A549 (cell line): ENCODE measurements at places on chromosomes 1 and 21. TPM values are rescaled to one million over a fixed set of nuclear protein-coding genes. Genes with fewer than 3 reads are reported as not detected.

The LCE2A gene
- polyA plus RNA-seq = not detected in 3 replicates

DNA sequence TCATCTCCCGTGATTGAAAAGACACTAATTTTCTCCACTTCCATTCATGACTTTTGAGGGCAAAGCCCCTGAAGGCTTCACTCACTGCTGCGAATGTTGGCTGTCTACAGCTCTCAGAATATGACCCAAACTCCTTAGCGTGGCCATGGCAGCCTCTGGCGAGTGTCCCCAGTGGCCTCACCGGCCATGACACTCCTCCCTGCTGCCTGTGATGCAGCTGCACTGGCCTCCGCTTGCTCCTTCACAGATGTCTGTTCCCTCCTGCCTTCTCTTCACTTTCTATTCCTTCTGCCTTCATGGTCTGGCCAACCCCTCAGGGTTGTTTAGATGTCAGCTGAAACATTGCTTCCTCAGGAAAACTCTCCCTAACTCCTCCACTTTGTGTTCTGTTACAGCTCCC, 30.8 kb upstream of the PTPRF start:
- no peak for DNase-seq

DNA sequence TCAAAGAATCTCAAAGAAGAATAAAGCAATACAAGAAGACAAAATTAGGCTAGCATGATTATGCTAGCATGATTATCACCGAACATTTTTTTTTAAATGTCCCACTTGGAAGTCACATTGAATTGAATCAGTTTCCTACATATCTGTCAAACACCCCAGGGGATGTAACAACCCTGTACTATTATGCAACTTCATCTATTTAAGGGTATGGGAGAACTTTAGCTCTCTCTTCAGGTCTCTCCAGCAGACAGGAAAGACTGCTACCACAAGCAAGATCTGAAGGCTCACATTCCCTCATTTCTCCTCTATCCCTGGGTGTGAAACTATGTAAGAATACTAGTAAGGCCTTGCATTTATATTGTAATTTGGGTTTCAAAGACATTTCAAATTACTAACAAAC, 52.8 kb downstream of the EDEM3 start:
- no peak for DNase-seq

DNA sequence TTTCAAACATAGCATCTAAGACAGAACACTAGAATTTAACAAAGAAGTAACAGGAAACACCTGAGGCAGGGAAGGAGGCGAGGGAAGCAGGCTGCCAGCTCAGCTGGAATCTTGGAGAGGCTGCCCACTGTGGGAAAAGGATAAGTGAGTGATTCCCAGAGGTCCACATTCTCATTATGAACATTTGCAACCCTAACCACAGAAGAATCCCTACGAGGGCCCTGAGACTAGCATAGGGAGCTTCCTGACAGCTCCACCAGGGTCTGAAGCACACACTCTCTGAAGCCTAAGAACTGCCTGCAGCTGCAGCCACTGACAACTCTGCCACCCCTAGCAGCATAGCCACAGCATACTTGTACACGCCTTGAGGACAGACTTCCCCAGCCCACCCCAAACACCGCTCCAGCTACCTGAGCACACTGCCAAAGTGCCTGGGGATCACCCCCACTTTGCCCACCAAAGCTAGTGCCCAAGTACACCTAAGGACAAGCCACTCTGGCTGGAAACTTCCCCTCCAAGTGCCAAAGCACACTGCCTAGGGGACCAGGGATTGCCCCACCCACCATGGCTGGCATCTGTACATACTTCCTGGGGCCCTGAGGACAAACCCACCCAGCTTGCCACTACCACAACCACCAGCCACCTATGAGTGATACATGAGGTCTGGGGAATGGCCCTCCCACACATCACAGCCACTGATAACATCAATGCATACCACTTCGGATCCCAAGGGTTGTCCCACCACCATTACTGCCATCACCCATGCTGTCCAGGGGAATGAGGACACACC, 76.6 kb upstream of the GUCA2A start:
- no peak for DNase-seq

DNA sequence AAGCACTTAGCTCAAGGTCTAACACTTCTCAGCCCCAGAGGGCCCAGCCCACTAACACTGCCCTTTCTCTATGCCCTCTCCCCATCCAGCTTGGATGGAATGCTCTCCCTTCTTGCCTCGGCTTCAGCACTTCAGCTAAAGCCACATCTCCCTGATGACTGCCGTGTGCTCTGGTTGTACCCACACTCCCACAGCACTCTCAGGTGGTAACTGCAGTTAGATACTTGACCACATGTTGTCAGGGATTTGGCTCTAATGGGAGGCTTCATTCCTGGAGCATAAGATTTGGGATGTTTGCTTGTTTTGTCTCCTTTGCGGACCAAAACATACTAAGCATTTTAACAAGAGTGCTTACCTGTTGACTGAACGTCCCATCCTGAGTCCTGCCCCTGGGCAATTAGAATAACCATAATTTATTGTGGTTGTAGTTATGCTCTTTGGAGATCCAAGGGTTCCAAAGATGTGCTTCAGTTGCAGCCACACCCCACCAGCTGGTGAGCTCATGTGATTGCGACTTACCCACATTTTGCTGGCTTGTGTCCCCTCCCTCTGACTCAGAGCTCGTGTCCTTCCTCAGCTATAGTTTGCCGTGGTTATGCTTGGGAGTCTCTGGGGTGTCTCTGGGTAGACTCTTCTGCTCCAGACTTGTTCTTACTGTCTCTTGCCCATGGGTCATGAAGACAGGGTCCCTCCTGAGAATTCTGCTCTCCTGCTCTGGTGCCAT, 7.7 kb upstream of the SLC26A9 start:
- no peak for DNase-seq

- no peak for DNase-seq
These were observed at the start of gene LRRC7 for GRCh38 chr1:69567652-69568420. Gene LRRC7, plus strand, starts transcription at chr1:69567922. Its CDS starts 718 bp downstream, at chr1:69568640.

DNA sequence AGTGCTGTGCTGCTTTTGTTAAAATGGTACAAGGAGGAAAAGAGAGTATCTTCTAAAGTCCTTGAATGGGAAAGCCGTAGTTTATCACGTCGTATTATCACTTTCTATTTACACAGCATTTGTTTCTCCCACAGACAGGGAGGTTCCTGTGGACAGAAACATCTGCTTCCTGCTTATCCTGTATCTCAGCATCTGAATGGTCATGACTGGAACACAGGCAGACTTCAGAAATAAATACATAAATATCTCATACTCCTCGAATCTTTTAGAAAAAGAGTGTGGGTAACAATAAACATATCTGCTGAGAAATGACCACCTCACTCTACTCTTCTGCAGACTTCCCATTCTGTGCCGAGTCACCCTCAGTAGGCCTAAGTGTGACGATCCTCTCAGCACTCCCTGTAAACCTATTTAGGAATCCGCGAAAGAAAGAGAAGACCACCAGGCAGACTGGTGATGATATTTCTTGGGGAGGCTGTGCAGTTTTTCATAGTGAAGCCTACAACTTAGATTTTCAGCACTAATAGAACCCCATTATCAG, 393.5 kb downstream of the SMYD3 start:
- no peak for DNase-seq
